Cortex of kidney (tissue), 1 donor: ENCODE measurements at places on chromosomes 12 and 14.

- no peak for DNase-seq
Measured at GRCh38 chr14:66378712-66379505, 107.3 kb upstream of the CCDC196 start.

GRCh38 chr14:92677087-92677668, 71.2 kb downstream of the LGMN start:
- DNase-seq, result no peak

DNA sequence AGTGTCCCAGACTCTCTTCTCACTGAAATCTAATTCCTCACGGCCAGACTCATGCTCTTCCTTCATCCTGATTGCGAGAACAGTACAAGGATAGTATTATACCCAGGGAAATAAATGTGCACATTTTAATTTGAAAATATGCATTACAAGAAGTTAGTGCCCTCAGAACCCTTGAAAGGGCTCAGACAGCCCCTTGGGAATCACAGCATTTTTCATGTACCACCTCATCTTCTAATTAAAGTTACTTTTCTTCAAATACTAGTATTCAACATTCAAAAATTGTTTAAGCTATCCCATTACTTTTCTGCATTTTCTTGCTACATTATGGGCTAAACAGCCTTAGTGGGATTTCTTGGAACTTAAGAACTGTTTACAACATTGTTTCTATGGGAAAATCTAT, 1.7 kb upstream of the APPL2 start:
- DNase-seq, result no peak

DNA sequence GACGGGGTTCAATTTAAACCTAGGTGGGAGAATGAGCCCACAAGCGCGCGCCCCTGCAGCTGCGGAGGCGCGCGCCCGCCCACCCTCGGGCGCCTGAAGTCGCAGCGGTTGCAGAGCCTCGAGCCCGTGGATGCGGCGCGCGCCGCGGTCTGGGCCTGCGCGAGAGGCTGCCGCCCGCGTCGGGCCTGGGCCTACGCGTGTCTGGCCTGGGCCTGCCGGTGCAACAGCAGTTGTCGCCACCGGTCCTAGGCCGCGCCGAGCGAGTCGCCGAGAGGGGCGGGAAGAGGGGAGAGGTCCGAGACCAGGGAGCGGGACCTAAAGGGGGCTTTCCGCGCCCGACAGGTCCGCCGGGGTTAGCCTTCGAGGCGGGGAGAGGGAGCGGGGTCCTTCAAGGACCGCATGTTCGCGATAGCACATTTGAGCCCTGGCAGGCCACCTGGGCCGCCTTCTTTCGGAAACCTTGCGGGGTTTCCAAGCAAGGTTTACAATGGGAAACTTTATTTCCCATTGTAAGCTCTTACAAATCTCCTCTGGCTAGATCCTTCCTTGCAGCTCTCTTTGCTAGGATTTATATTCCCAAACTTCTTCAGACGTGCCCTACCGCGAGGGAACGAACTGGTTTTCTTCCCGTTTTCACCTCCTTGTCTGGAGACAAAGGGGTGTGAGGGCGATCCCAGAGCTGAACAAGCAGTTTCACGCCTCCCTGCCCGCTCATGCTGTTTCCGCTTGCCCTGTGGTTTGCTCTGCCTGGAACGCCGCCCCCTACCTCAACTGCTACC, 6.8 kb downstream of the SIX6 start:
- no peak for DNase-seq

DNA sequence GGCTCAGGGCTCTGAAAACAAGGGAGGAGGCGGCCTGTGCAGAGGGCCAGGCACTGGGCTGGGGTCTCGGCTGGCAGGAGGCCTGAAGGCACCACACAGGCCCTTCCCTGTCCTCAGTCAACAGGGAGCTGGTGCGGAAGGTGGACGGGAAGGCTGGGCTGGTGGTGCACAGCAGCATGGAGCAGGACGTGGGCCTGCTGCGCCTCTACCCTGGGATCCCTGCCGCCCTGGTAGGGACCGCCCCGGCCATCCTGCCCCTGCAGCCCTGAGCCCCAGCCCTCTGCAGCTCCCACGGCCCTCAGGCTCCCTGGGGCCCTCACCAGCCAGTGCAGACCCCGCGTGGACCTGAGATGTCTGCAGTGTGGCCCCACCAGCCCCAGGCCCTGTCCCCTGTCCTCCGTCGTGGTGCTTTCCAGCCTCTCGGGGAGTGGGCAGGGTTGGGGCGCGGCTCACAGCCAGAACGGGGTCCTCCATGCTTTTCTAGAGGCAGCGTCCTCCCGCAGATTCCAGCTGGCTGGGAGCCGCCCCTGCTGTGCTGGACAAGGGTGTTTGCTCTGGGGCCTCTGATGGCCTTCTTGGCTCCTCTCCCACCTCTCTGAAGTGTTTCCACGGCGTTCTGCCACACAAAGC, 18.1 kb downstream of the ASPG start:
- no peak for DNase-seq

DNA sequence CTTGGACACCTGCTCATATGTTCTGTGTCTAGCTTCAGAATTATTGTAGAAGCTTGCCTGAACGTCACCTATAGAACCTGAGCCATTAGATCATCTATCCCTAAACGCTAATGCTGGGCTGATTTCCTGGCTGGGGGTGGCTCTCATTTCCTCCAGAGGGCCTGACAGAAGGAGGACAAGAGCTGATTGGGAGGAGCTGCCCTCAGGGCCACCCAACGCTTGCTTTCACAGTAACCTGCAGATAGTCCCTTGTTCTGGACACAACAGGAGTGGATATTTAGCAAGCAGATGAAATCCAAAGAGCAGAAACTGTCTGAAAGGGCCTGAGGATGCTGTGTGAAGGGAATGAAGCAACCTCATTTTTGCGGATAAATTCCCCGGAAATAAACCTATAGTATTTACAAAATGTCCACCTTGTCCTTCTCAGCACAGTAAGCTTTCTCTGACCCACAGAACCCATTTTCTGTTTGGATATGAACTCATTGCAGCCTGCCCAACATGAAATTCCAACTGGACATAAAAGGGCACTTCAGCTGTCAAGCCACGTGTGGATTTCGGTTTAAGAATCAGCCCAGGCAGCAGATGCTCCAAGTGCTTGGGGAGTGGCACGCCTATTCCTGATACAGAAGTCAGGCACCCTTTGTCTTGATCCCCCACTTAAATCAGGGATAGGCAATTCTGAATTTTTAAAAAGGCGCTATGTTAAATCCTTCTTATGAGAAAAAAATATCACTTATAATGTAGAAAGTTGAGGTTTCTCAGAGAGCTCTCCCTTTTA, 32.8 kb upstream of the TUBA1C start:
- DNase-seq, result no peak

DNA sequence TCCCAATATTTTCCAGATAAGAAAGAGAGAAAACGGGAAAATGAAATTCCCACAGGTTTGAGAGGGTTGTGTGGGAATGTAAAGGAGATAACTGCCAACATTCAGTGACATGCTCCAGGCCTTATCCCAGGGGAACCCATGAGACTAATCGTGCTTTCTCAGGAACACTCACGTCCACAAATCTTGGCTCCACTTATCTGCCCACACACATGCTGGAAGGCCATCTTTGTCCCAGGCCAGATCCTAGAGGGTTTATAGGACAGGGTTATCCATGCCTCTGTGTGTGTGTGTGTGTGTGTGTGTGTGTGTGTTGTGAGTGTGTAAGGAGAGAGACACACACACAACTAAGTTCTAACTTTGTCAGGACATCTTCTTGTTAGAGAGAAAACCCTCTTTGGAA, 182.2 kb upstream of the E2F7 start:
- no peak for DNase-seq

GRCh38 chr12:88923631-88924030, 343.4 kb upstream of the KITLG start:
- no peak for DNase-seq

GRCh38 chr12:2259369-2259768, 206.6 kb downstream of the CACNA1C start:
- no peak for DNase-seq

DNA sequence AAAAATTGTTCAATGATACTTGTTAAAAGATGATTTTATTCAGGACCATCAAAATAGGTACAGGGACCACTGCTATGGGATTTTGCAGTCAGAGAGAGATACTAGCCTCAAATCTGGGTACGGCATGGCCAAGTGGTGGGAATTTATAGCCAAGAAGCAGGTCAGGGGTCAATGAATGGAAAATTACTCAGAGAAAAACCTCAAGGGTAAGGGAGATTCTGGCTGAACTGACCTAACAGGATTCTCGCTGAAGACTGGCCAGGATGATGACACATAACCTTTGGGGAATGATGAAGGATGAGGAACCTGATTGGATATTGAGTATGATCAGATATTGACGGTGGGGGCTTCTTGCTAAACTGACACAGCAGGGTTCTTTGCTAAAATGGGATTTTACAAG, 32.7 kb downstream of the DEPDC4 start:
- no peak for DNase-seq

- no peak for DNase-seq
Measured at GRCh38 chr14:104799244-104800014, 1.5 kb upstream of the ZBTB42 start.

- no peak for DNase-seq
Measured at GRCh38 chr12:49044660-49045059, 15.9 kb downstream of the KMT2D start.

GRCh38 chr12:4190366-4191063, 83.0 kb upstream of the CCND2 start:
- no peak for DNase-seq

DNA sequence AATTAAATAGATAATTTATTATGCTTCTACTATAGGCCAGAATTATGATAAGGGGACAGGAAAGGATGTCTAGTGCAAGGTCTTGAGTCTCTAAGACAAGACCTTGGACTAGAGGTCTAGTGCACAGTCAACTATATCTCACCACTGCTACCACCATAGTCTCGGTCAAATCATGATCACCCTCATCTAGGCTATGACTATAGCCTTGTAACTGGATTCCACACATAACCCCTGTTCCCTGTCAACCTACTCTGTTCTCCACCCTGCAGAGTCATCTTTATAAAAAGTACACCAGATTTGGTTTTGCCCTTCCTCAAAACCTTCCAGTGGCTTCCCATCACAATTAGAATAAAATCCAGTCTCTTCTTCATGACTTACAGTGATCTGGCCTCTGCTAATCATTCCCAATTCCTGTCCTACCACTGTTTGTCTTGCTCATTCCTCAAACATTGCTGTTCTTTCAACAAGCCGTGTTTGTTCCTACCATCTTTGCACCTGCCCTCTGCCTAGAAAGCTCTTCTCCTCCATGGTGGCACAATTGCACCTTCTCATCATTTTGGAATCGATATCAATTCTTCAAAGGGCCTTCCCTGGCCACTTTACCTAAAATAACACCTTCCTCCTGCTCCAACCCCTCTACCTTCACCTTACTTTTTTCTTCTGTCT, 169.4 kb downstream of the FOXN3 start:
- DNase-seq, result no peak

DNA sequence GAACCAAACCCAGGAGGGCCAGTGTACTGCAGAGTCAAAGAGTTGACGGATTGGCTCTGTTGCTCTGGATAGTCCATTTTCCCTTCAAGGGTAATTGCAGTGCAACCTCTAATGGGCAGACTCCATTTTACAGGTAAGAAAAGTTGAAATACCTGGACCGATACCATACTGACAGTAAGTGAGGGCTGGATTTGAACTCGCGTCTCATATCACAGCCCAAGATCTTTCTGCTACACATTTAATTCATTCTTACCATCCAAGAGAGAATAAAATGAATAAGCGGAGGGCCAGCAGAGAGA, 356 bp upstream of the ZC3H14 start:
- DNase-seq, result no peak

GRCh38 chr14:88422919-88423650, 37.6 kb downstream of the SPATA7 start:
- DNase-seq, result no peak
